ENCODE measurements at places on chromosomes 6 and 20. TPM values are rescaled to one million over a fixed set of nuclear protein-coding genes. Genes with fewer than 3 reads are reported as not detected.

Gene LY6G6D
- polyA plus RNA-seq: not detected

Gene SMLR1
- not detected for polyA plus RNA-seq

Gene ZNF133
- 3.4 TPM for polyA plus RNA-seq

Gene CALHM5
- not detected for polyA plus RNA-seq

Gene PPP1R14C
- polyA plus RNA-seq: 0.11 TPM

Gene ABHD12
- polyA plus RNA-seq: 32.1 TPM

Gene CST7
- polyA plus RNA-seq: 1.8 TPM

DNA sequence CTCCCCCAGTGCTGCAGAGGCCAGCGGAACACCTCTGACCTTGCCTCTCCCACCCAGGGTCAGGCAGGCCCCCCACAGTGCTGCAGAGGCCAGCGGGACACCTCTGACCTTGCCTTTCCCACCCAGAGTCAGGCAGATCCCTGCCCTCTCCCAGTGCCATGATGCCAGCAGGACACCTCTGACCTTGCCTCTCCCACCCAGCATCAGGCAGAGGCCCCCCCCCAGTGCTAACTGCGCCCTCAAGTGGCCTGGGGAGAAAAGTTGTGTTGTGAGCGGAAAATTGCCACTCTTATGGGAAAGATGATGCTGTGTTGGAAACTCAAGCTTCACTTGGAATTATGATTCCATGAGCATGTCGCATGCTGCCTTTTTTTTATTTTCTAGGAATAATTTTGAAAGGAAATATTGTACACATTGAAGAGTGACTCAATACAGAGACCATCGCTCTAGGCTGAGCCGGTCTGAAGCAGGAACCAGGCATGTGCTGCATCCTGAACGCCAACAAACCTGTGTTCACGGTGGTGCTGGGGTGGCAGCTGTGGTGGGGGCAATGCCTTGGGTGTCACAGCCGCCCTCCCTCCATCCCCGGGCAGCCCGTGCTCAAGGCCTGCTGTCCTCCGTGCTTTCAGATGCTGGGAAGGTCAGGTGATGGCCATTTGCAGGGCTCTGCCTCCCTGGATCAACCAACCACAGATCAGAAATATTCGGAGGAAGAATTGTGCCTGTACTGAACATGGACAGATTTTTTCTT, 98.6 kb downstream of the CDH4 start:
- no peaks in the 10 kb centered on the region for H3K4me1 ChIP-seq
- H3K36me3 ChIP-seq: no peaks in the 10 kb centered on the region

GRCh38 chr6:7343546-7344475, 30.8 kb upstream of the SSR1 start:
- no peaks in the 10 kb centered on the region for H3K4me1 ChIP-seq
- no peak for DNase-seq
- no peaks in the 10 kb centered on the region for H3K27me3 ChIP-seq
- no peak overlapping the region for H3K4me3 ChIP-seq
- H3K36me3 ChIP-seq: no peaks in the 10 kb centered on the region

GRCh38 chr6:106225581-106225980, 100.0 kb downstream of the ATG5 start:
- H3K36me3 ChIP-seq: no peaks in the 10 kb centered on the region
- no peak overlapping the region for H3K4me3 ChIP-seq
- no peak overlapping the region for H3K27ac ChIP-seq
- H3K27me3 ChIP-seq: no peaks in the 10 kb centered on the region

DNA sequence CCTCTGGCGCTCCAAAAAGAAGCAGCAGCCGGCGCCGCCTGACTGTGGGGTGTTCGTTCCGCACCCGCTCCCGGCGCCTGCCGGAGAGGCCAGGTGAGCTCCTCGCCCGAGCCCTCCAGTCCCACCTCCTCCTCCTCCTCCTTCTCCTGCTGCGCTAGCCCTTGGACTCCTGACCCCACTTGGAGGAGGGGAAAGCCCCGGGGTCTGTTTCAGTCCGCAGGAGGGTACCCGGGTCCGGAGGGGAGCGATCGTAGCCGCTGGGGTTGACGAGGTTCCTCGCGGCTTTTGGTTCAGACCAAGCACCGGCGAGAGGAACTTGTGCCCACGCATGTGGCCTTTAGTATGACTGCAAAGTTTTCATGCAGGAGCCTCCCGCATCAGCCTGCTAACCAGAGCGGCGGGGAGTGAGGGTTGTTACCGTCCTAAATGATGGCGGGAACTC, 493 bp downstream of the CRYBG1 start:
- no peak overlapping the region for H3K27ac ChIP-seq
- DNase-seq: peak; percentile 40
- H3K27me3 ChIP-seq: peaks cover 58% of the 10 kb centered on the region
- peak overlapping the region; percentile 18 for H3K4me3 ChIP-seq

- no peaks in the 10 kb centered on the region for H3K27me3 ChIP-seq
- no peak for DNase-seq
- peaks cover 4% of the 10 kb centered on the region for H3K4me1 ChIP-seq
- H3K4me3 ChIP-seq: no peak overlapping the region
- no peak overlapping the region for H3K27ac ChIP-seq
These were observed 22.0 kb downstream of the KIF13A start for GRCh38 chr6:17965397-17965796.

DNA sequence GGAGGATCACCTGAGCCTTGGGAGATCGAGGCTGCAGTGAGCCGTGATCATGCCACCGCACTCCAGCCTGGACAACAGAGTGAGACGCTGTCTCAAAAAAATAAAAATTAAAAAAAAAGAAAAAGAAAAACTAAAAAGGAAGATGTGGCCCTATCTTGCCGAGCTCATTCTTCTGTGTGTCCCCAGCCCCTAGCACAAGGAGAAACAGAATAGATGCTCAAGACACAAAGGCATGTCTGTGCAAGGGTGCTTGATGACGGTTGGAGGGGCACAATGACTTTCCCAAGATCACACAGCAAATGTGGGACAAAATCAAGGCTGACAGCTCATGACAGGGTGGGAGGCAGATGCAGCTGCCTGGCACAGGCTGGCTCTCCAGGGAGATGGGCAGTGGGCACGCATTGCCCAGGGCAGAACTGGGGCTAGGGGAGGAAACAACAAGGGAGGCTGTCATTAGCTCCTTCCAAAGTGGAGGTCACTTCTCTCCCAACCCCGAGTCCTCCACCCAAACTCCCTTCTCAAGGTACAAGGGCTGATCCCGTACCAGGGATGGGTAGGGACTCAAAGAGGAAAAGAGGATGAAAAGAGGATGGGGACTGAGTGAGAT, 775 bp upstream of the NRSN2 start:
- H3K27ac ChIP-seq: no peak overlapping the region
- H3K36me3 ChIP-seq: no peaks in the 10 kb centered on the region
- no peak for DNase-seq
- H3K27me3 ChIP-seq: peaks cover 9% of the 10 kb centered on the region

GRCh38 chr6:13006578-13007300, 290.2 kb downstream of the PHACTR1 start:
- no peak overlapping the region for H3K27ac ChIP-seq
- no peak overlapping the region for H3K4me3 ChIP-seq
- H3K36me3 ChIP-seq: no peaks in the 10 kb centered on the region
- H3K27me3 ChIP-seq: no peaks in the 10 kb centered on the region

DNA sequence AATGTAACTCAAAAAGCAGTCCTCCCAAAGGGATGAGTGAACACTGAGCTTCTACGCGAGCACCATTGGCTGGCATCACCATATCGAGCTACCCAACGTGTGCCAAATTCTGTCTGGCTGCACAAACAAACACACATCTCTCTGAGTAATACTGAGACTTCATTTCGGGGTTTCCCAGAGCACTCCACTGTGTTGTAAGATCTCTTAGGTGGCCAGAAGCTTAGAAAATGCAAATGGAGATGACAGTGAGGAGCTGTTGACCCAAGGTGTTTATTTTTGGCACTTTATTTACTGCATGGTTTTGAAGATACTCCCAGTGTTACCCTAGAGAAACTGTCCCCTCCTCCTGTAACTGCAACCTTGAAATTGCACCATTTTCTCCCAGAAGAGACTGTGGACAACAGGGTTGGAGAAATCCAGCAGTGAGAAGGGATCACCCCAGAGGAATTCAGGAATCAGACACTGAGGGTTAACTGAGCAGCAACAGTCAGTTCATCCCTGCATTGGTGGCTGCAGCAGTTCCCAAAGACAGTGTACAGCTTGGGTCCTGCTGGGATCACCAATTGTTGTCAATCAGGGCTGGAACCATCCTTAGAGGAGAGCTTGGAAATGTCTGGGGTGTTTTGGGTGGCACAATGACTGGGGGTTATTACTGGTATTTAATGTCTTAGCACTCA, 1.0 kb upstream of the RIPOR2 start:
- H3K27ac ChIP-seq: peak overlapping the region; percentile 88
- no peaks in the 10 kb centered on the region for H3K27me3 ChIP-seq
- H3K4me1 ChIP-seq: peaks cover 89% of the 10 kb centered on the region
- peak; percentile 65 for DNase-seq

- DNase-seq: no peak
- H3K4me3 ChIP-seq: no peak overlapping the region
- no peaks in the 10 kb centered on the region for H3K4me1 ChIP-seq
- no peaks in the 10 kb centered on the region for H3K36me3 ChIP-seq
- peaks cover 4% of the 10 kb centered on the region for H3K27me3 ChIP-seq
These were observed 26.1 kb upstream of the KCNB1 start for GRCh38 chr20:49508435-49509199.

DNA sequence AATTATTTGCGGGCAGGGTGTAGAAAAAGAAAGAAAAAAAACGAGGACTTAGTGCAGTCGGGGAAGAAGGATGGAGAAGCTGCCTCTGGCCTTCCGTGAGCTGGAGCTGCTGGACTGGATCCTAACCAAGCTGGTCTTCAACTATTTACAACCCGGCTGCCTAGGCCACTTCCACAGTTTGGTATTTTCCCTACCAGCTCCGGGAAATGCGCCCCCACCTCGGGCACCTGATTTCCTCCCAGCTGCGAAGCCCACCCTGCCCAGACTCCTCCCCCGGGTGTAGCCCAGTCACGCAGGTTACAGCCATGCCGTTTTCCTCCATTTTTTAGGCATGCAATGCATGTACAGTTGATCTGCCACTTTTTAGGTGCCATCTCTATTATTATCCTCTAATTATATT, 21.2 kb downstream of the THEMIS start:
- no peak for DNase-seq
- H3K4me1 ChIP-seq: no peaks in the 10 kb centered on the region
- H3K4me3 ChIP-seq: no peak overlapping the region

DNA sequence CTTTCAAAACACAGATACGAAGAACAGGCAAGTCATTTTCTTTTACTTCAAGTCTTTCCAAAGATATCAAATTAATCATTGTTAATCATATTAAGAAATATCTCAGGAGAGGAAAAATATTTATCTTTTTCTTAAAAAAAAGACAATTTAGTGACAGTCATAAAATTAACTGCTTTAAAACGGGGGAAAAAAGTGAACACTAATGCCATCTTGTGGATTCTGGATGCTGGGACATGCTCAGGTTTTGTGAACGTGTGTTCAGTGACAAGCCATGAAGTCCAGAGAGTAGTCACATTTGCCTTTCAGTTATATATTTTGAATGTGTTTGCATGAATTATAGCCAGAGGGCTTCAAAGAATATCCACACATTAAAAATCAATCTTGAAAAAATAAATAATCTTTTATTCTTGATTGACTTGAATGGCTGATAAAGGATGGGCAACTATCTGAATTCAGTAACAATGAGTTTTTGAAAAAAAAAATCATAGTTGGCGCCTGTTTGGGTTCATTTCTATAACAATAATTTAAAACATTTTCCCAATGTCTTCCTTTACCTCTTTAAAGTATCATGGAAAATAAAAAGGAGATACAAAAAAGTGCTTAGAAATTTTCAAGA, 74.7 kb upstream of the NOX3 start:
- no peak overlapping the region for H3K4me3 ChIP-seq
- H3K4me1 ChIP-seq: peaks cover 11% of the 10 kb centered on the region
- peak; percentile 23 for DNase-seq
- H3K27ac ChIP-seq: no peak overlapping the region
- no peaks in the 10 kb centered on the region for H3K36me3 ChIP-seq
- H3K27me3 ChIP-seq: no peaks in the 10 kb centered on the region

GRCh38 chr6:117448011-117448410, 22.3 kb upstream of the ROS1 start:
- H3K4me1 ChIP-seq: peaks cover 8% of the 10 kb centered on the region
- no peak for DNase-seq

- no peak for DNase-seq
- H3K4me1 ChIP-seq: no peaks in the 10 kb centered on the region
These were observed 24.0 kb downstream of the DNMT3B start for GRCh38 chr20:32786059-32786760.

DNA sequence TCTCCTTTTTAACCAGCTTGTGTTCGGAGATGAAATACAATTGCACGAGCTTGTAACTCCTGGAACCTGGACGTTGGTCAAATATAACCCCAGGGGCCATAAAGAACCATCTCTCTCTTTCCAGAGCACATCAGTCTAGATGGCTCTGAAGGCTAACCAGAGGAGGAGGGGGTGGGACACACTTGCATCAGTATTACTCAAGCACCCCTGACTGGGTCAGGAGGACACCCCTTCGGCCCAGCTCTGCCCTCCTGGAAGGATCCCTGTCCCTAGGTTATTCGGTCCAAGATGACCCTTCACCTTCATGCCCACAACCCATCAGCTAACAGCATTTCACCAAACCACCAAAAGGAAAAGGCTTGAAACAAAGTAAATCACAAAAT, 67.1 kb downstream of the FYN start:
- DNase-seq: no peak
- peaks cover 3% of the 10 kb centered on the region for H3K36me3 ChIP-seq
- H3K27ac ChIP-seq: peak overlapping the region; percentile 68
- H3K27me3 ChIP-seq: no peaks in the 10 kb centered on the region
- H3K4me3 ChIP-seq: no peak overlapping the region

DNA sequence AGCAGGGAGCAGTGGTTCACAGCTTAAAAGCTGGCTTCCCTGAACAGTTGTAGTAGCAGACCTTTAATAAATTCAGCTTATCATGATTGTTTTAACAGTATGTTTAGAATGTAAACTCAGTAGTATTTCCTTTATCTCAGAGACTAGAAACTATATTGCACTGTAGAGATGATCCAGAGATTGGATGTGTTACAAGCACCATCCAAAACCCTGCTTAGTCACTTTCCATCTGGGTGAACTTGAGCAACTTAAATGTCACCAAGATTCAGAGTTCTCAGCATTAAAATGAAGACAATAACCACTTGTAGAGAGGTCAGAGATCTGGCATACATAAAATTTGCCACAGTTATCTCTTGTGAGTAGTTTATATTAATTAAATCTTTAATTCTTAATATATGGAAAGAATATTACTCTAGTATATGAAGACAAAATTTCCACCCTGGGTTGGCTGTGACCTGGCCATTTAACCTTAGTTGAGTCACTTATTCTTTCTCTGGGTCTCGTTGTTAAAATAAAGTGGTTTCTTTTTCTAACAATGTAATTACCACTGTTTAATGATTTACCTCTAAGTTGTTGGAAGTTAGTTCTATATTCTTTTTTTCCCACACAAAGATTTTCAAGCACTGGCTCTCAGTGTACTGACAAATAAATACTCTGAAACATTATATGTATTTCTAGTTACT, 239.2 kb upstream of the FKBP1C start:
- DNase-seq: no peak
- H3K27ac ChIP-seq: no peak overlapping the region
- H3K4me3 ChIP-seq: no peak overlapping the region

DNA sequence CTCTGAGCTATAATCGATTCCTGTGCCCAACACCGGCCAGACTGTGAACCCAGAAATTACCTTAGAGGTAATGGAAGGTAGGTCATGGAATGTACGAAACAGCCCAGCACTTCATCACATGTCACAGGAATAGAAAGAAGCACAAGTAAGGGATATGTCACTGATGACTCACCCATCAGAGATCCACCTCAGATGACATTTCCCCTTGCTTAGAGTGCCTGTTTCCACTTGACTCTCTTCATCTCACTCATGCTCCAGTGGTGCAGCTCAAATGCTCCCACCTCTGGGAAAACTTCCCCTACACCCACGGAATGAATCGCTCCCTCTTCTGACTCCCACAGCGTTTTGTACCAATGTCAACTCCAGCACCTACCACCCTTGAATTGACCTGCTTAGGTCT, 381.6 kb upstream of the CNR1 start:
- no peaks in the 10 kb centered on the region for H3K36me3 ChIP-seq
- H3K4me3 ChIP-seq: no peak overlapping the region
- H3K27me3 ChIP-seq: no peaks in the 10 kb centered on the region
- DNase-seq: no peak
- H3K4me1 ChIP-seq: no peaks in the 10 kb centered on the region
